ENCODE measurements at places on chromosomes 1 and 21.

GRCh38 chr1:16038620-16038912 lies 5.0 kb upstream of the CLCNKB start:
- DNase-seq = no peak

DNA sequence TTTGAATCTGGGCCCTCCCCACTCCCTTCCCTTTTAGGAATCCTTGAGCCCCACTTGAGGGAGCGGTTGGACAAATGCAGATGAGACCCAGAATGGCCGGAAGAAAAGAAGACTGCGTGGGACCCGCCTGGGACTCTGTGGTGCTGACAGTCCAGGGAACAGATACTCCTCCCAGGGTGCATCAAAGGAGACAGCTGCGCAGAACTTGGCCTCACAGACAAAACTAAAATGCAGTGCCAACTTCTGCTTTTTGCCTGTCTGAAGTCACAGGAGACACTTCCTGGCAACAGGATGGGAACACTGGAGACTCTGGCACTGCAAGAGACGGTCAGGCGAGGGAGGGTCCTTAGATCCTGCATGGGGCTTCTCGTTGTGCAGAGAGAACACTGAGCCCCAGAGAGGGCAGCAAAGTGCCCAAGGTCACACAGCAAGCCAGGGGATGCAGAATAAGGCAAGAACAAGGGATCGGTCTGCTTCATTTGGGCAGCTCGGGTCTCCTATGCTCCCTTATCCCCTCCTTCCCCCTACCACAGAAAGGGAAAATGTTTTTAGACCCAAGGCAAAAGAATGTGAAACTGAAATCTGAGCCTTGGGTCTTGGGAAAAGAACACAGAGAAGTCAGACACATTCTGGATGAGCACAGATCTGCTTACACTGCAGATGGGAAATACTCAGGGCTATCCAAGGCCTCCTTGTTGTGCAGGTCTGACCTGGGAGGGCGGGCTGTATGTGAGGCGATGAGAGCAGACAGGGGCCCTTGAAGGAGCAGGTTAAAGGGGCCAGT lies 182.4 kb downstream of the TRABD2B start:
- no peak for DNase-seq

GRCh38 chr1:230303822-230304221 lies 122.3 kb downstream of the PGBD5 start:
- DNase-seq = no peak

GRCh38 chr1:47438165-47439016 lies 547 bp downstream of the FOXD2 start:
- DNase-seq = no peak

GRCh38 chr1:168320800-168321450 lies 40.2 kb downstream of the TBX19 start:
- no peak for DNase-seq

- no peak for DNase-seq
These were observed 165.1 kb upstream of the CACNA1E start for GRCh38 chr1:181318022-181318857.

GRCh38 chr1:99004254-99004860 lies 304 bp downstream of the PLPPR5 start:
- no peak for DNase-seq

GRCh38 chr1:59013276-59013927 lies 229.6 kb upstream of the JUN start:
- no peak for DNase-seq

DNA sequence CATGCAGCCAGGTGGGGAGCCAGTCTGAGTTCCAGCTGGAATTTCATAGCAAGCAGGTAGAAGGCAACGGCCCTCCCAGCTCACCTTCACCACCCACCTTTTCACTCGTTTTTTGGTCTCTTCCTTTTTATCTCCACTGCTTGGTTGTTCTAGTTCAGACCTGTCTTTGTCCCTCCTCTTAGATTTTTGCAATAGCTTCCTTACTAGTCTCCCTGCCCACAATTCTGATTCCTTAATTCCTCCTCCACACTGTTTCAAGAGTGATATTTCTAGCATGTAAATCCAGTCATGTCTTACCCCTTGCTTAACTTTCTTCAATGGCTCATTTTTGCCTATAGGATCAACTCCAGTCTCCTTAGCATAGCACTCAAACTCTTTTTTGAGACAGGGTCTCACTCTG lies 119.6 kb downstream of the TMEM53 start:
- no peak for DNase-seq

- DNase-seq = no peak
These were observed 15.2 kb downstream of the LRRC40 start for GRCh38 chr1:70190180-70190579.

DNA sequence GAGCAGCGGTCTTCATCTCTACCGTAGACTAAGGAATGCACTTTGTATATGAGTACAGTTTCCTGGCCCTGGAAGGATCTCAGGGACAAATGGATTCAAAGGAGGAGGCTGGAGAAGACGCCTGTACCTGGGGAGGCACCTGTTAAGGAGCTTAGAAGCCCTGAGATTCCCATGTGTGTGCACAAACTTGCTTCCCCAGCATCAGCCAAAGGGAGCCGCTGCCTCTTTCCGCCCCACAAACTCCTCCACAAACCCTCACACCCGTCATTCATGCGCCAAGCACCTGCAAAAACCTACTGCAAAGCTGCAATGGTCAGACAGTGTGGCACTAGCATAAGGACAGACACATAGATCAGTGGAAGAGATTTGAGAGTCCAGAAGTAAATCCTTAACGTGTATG lies 54.5 kb downstream of the RRAGC start:
- DNase-seq = no peak

- no peak for DNase-seq
These were observed 37.6 kb downstream of the SYT6 start for GRCh38 chr1:114116086-114116485.

- no peak for DNase-seq
These were observed 958 bp downstream of the DDR2 start for GRCh38 chr1:162633081-162633762.

- no peak for DNase-seq
These were observed at the start of gene LDLRAD1 for GRCh38 chr1:54017979-54018378. TSS of gene LDLRAD1 (minus strand) at chr1:54018186. CDS start at chr1:54018112, 74 bp downstream.

- no peak for DNase-seq
These were observed 92.9 kb upstream of the IVNS1ABP start for GRCh38 chr1:185409763-185410528.

GRCh38 chr1:88773540-88774150 lies 89.6 kb downstream of the PKN2 start:
- no peak for DNase-seq

DNA sequence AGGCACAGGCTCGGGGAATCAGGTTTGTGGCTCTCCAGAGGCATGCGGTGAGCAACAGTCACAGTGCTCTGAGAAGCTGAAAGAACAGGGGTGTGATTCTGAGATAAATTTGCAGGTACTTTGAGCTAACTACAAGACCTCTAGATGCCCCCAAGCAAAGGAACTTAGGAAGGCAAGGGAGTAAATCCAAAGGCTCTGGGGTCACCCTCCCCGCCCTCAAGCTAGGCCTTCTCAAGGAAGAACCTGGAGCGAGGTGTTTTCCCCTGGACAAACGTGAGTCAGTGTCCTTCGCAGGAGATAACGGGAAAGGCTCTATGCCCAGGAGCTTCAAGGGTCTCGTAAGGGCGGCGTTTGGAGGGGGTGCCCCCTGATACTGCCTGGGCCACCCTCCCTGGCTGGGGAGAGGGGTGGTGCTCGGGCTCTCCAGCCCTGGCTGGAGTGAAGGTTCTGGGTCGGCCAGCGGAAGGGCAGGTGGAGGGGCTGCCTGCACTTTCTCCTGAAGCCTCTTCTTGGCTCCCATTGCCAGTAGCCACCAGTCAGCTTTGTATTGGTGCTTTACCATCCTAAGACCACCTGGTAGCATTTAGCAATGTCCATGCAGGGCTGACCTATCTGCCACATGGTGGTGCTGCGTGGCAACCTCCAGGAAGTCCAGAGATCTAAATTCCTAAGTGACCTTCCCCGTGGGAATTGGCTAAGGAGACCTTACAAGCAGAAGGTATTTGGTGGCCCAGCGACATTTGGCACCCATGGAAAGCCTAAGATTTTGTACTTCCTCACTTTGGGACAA lies 44.0 kb downstream of the GPR161 start:
- DNase-seq = no peak

DNA sequence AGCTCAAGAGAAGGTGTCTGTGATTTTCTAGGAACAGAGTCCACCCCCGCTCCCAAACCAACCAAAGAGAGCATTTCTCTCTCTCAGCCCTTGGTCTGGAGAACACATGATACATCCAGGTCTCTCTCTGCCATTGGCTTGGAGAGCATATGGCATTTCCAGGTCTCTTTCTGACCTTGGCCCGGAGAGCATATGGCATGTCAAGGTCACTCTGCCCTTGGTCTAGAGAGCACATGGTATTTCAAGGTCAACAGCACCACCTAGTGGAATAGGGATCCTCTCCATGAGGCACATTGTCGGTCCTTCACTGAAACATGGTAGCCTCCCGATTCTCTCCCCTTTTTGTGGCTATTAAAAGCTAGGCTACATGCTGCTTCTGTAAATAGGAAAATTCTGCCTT lies 437.7 kb upstream of the OLFM3 start:
- DNase-seq = no peak

- DNase-seq = no peak
These were observed 37.5 kb downstream of the CAMTA1 start for GRCh38 chr1:6822530-6823359.

DNA sequence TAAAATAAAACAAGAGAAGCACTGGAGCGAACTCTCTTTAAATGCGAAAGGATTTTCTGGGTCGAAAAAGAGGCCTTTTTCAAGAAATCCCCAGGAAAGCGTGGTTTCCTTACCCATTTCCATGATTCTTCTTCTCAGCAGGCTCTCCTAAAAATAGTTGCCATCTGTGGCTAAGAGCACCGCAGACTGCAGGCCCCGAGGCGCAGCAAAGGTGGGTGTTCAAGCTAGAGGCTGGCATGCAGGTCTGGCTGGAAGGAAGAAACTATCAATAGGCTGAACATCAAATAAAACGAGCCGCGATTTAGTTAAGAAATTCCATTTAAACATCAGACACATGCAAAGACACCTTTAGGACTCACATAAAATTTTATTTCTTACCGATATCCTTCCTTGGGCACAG lies 135.1 kb downstream of the ADAMTS1 start:
- no peak for DNase-seq

DNA sequence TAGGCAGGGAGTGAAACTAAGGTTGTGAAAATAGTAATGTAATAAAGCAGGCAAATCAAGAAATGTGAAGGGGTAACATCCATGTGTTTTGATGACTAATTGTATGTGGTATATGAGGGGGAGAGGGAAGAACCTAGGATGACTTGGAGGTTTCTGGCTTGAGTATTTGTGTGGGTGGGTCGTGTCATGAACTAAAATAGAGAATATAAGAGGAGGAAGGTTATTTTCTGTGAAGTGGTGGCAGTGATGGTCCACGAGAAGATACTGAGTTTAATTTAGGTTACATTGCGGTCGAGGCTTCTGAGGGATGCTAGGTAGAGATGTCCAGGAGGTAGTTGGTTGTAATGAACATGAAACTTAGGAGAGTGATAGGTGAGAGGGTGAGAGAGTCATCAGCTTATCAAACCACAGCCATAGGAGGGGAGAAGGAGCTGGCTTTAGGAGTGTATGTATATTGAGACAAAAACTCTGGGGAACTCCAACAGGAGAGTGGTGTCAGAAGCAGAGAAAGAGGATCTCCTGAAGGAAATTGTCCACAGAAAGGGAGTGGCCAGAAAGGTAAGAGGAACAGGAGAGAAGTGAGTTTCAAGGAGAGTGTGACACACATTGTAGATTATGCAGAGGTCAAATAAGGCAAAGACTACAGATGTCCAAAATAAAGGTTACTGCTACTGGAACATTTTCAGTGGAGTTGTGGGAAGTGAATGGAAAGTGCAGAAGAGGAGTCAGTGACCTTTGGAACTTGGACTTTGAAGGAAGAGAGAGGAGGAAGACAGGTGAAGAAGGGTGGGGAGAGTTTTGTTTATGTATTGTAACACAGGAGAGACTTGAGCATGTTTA lies 89.0 kb upstream of the MACF1 start:
- DNase-seq = no peak

- DNase-seq = no peak
These were observed 83.9 kb downstream of the BCAR3 start for GRCh38 chr1:93597709-93598108.

GRCh38 chr1:113928187-113928930 lies 765 bp upstream of the HIPK1 start:
- peak; percentile 54 for DNase-seq

DNA sequence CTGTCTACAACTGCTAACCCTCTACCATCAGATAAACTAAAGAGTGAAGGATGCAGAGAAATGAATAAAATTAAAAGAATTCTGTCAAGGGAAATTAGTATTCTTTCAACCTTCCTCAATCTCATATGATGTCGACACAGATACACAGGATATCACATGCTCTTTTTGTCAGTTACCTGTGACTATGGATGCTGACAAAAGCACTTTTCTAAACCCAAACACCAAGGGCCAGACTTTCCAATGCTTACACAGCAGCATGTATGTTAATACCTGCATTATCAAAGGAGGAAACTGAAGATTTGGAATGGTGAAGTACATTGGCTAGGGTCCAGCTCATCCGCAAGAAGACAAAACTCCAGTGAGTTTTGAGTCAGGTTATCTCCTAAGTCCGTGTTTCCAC lies 294.0 kb downstream of the SMYD3 start:
- no peak for DNase-seq

DNA sequence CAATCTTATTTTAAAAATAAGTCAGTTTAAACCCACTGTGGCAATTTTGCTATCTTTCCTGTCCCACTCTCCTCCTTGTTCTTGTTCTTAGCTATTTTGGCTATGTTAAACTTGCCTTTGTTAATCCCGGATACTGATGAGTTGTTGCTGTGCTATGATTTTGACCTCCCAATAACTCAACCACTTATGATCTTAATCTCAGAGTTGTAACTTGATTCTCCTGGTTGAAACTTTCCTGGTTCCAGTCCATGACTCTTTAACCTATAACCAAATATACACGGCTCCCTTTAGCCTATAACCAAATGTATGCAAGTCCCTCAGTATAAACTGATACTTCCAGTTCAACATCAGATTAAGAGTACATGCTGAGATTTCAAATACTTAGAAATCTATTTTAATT lies 15.6 kb upstream of the ACADM start:
- no peak for DNase-seq

GRCh38 chr1:111219557-111220286 lies 7.8 kb upstream of the CHI3L2 start:
- DNase-seq = peak; percentile 24

GRCh38 chr1:112698366-112699310 lies 8.3 kb downstream of the RHOC start:
- no peak for DNase-seq
